ENCODE measurements at places on chromosomes 4 and X. TPM values are rescaled to one million over a fixed set of nuclear protein-coding genes. Genes with fewer than 3 reads are reported as not detected.

GRCh38 chr4:82508806-82509428 is 52.9 kb downstream of the TMEM150C start:
- DNase-seq: no peak

DNA sequence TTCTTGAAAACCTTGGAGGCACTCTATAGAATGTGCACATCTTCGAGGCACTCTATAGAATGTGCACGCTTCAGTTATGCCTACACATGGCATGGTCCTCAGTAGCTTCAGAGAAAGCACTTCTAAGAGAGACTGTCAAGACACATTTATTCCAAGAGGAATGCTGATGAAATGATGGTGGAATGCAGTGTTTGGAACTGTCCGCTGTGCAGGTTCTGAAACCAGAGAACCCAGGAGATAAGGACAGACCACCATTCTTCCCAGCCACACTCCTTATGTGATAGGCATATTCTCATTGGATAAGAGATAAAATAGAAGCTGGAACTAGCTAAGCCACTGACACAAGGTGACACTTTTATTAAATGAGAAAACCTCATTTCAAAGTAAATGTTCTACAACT is 263.3 kb downstream of the NLGN4X start:
- DNase-seq: no peak

GRCh38 chr4:158513256-158513655 is 8.4 kb upstream of the RXFP1 start:
- no peak for DNase-seq

The BCORL1 gene
- total RNA-seq: 42.5 TPM

- no peak for DNase-seq
These were observed 229.9 kb downstream of the SOX3 start for GRCh38 chrX:140274811-140275525.

DNA sequence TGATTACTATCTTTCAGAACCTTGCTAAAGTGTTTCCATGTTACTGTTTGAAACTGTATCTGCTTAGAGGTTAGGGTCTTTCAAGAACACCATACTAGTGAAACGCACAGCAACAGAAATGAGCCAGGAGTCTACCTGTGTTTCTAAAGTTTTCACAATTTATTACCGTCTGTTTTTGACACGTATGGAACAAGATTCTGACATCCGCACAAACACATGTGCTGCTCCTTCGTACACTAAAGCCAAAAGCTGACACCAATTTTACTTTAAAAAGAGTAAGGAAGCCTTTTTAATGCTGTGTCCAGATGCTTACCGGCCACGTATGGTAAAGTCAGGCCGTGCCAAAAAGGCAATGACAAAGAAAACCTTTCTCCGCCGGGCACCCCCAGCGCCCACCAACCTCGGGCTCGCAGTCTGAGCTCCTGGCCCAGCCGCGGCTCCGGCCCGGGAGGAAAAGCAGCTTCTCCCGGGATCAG is 532 bp downstream of the RPS4X start:
- DNase-seq: no peak
